ENCODE measurements at places on chromosomes 1 and 21. TPM values are rescaled to one million over a fixed set of nuclear protein-coding genes. Genes with fewer than 3 reads are reported as not detected.

SERPINC1 gene
- 0.27 TPM for total RNA-seq

RNU1-3 gene
- total RNA-seq: 1,082 TPM

EIF4G3 gene
- 38.4 TPM for total RNA-seq

GPR25 gene
- not detected for total RNA-seq

KCNN3 gene
- 0.04 TPM for total RNA-seq

RBP7 gene
- not detected for total RNA-seq

MRPL20 gene
- 115 TPM for total RNA-seq

RNU1-4 gene
- 1,722 TPM for total RNA-seq

TRABD2B gene
- not detected for total RNA-seq

HHAT gene
- total RNA-seq: 1.9 TPM

Measured in activated naive CD4-positive, alpha-beta T cell treated with anti-CD3 and anti-CD28 coated beads, Interleukin-2, amount 50 U/mL, for 72 hours (primary cell).